ENCODE measurements at places on chromosomes 7 and 10.

- no peak for DNase-seq
These were observed 12.5 kb upstream of the CUX1 start for GRCh38 chr7:101804967-101805366.

- DNase-seq, result no peak
These were observed 1.6 kb upstream of the KNDC1 start for GRCh38 chr10:133158437-133158755.

- DNase-seq, result no peak
These were observed 149.8 kb upstream of the PCBD1 start for GRCh38 chr10:71038091-71038633.

DNA sequence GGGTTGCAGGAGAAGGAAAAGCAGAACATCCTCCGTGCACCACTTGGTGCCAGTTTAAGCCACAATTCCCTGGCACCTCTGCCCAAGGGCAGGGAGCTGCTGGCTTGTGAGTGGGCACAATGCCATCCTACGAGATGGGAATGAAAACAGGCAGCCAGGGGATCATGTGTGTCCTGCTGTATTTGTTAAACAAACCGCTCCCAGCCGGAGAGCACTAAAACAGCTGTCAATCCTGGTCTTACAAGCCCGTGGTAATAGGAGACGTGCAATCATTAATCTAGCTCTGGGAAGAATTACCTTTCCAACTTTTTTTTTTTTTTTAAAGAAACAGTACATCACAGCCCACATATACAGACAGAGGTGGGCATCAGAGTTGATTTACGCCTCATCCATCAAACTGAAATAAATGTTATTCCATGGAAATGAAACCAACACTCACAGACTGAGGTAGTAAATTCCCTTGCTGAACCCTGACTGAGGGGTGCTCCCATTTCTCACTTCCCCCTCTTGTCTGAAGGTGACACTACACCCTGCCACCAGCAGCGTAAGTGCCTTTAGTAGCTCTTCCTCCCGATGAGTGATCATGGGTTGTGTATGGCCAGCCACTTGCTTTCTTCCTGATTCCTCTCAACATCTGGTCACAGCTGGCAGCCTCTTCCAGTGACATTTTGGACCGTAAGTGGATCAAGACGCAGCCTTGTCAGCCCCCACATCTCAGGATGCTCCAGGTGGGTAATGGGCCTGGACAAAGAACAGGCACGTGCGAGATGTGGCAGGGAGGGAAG, 143.8 kb downstream of the TEX36 start:
- no peak for DNase-seq

- DNase-seq, result no peak
These were observed 2.6 kb upstream of the MNX1 start for GRCh38 chr7:157013101-157013500.

- DNase-seq, result peak; percentile 74
These were observed 32.5 kb downstream of the OGDH start for GRCh38 chr7:44638611-44639557.

DNA sequence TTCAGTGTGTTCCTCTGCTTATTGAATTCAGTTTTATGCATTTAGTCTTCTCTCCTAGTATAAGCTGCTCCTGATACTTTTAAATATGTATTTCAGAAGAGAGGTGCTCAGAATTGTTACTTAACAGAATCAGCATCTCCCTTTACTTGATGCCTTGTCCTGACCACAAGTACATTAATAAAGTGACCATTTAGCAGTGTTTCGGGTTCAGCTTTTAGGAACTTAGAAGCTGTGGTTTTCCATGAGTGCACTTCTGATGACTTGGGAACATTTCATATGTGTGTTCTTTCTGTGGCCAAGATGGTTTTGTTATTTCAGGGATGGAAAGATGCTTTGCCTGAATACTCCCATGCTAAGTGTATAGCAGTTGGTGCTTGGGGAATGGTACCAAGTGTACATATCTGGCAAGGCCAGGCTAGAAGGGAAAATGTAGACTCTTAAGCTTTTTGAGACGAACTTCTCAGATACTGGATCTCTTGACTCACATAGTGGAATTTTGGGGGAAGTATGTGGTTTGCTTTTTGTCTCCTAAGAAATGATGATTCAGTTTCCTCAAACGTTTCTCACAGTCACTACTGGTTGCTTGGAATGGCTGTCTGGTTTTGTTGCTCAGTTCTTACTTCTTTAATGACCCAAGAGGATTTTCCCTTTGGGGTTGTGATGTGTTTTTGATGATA, 17.2 kb downstream of the SGPL1 start:
- no peak for DNase-seq

GRCh38 chr10:129369566-129369965, 97.5 kb upstream of the MGMT start:
- DNase-seq, result no peak

GRCh38 chr7:129561677-129562359, 49.7 kb upstream of the NRF1 start:
- DNase-seq, result no peak

DNA sequence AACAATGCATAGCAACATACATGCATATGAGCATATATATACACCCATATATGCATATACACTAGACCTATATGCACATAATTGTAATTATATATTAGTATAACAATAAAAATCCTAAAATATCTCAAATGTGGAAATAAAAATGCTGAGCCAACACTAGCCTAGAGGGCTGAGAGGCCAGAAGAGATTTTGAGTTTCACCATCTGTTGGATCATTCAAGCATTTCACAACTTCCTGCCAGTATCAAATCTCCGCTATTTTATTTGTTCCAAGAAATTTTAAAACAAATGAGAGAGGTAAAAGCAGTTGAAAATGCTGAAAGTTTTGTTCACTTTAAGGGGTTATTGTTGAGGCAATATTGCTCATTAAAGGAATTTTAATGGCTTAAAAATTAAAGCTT, 187.0 kb downstream of the PCDH15 start:
- DNase-seq, result no peak

DNA sequence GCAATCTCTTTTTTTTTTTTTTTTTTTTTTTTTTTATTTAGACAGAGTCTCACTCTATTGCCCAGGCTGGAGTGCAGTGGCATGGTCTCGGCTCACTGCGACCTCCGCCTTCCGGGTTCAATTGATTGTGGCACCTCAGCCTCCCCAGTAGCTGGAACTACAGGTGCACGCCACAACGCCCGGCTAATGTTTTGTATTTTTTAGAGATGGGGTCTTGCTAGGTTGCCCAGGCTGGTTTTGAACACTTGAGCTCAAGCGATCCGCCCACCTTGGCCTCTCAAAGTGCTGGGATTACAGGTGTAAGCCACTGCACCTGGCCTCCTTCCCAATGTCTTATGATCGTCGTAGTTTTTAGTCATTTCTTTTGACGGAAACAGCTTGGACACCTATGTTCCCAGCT, 6.6 kb upstream of the ZNF853 start:
- DNase-seq, result no peak

- DNase-seq, result peak; percentile 32
These were observed 114.6 kb downstream of the DNAJC1 start for GRCh38 chr10:21888959-21889358.

GRCh38 chr10:98825741-98826140, 379.0 kb upstream of the HPS1 start:
- no peak for DNase-seq

- DNase-seq, result no peak
These were observed 1177.4 kb upstream of the PHF14 start for GRCh38 chr7:9796241-9796640.

GRCh38 chr7:73984481-73985205, 43.3 kb upstream of the ELN start:
- DNase-seq, result no peak

DNA sequence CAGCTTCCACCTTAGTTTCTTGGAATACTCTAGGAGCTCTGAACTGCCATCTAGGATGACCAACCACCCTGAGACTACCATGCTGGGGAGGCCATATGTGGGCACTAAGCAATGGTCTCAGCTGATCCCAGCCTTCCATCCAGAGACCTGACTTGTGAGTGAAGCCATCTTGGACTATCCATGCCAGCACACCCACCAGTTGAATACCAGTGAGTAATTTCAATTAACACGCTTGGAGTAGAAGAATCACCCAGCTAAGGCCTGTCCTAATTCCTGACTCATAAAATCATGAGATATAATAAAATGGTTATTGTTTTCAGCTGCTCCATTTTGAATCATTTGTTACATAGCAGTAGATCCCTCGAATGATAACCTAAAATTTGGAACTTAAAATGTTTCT, 5.2 kb upstream of the KIF5B start:
- DNase-seq, result no peak

- DNase-seq, result no peak
These were observed 74.5 kb downstream of the VWDE start for GRCh38 chr7:12328888-12329770.

- no peak for DNase-seq
These were observed 23.2 kb downstream of the POR start for GRCh38 chr7:75937958-75938786.
